ENCODE measurements at places on chromosomes 7 and 10.
A peak's percentile ranks its signal among the peaks of the same experiment; 100 is the strongest.

DNA sequence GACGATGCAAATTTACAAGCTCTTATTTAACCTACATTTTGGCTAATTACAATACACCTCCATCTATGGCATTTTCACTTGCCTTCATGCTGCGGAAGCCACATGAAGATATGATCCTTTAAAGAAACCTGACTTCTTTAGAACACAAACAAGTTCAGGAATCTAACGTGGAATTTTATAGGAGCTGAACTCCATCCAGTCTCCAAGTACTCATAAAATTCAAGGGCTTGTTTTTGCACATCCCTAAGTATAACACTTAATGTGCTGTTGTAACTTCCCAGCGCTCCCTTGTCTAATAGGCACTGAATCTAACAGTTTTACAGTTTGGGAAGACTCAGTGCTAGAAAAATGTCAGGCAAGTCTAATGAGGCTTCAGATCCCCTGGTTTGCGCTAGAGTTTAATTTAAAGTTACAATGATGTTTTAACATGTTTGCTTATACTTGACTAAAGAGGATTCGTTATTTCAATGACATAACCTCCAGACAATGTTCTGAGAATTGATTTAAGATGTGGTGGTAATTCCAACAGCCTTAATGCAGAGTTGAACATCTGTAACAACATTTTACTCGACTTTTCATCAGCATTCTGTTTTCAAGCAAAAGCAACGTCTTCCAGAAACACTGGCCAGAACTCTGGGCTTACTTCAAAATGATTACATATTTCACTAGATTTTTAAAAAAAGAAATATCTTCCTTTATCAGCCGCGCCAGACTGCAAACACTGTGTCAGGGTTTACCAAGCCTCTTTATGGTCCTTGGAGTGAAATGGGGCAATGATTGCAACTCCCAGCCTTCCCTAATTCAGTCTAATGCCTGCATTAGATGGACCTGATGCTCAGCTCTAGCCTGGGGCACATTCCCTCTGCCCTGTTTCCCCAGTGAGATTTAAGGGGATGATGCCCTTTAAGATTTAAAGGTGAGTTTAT lies 664.3 kb downstream of the KCNMA1 start:
- no peak for DNase-seq

DNA sequence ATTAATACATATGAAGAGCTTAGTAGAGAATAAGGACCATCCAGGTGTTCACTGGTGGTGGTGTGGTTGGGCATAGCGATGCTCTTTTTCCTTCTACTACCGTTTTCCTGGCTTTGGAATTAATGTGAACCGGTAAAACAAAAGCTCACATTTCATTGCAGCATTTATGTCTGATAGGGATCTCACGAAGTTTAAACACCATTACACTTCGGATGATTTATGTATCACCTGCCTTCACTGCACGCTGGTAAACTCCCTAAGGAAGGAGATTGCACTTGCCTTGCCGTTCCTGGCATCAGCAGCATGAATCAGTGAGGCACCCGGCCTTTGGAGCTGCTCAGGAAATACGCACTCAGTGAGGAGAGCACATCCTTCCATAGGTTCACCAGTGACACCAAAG lies 47.5 kb downstream of the WIPF3 start:
- DNase-seq: no peak

- DNase-seq: no peak
Observed at GRCh38 chr7:141944811-141945210, 2.0 kb downstream of the CLEC5A start.

DNA sequence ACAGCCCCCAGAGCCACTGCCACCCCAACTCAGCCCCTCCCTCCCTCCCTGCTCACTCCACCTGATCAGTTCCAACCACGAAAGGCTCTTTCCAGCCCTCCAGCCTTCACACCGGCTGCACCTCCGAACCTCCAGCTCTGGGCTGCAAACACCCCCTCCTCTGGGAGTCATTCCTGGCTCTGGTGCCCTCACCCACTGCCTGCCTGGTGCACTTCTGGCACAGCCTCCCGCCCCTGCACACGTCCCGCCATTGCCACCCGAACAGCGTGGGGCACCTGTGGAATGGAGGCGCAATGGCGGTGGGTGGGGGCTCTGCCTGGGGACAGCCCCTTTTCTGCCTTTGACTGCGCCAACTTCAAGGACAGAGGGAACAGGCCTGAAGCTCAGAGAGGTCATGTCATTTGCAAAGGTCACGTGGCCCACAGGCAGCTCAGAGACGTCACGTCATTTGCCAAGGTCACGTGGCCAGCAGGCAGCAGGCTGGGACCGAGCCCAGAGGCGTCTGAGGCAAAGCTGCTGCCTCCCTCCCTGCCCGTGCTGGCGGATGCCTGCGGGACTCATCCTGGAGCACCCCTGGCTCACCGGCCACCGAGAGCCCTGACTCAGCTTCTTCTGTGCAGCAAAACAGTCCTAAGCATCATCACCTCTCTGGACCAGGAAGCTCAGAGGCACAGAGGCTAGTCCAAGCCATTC lies 76.0 kb upstream of the DNAAF5 start:
- DNase-seq: peak; percentile 66

DNA sequence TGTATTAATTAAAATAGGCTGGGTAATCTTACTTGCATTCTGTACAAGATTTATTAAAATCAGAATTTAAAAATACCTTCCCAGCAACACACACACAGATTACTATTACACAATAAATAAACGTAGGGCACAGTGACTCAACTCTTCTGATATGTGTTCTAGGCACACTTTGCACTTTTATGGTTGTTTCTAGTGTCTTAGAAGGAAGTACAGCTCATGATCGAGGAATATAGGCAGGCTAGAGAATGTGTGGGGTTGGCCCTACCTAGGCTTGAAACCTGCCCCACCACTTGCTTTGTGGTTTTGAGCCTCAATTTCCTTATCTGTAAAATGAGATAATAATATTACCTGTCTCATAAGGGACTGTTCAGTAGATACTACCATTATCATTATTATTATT lies 30.5 kb downstream of the ARMC3 start:
- no peak for DNase-seq

GRCh38 chr7:136883046-136883445 lies 14.6 kb downstream of the CHRM2 start:
- DNase-seq: no peak

- DNase-seq: no peak
Observed at GRCh38 chr7:2209961-2210323, 22.8 kb downstream of the MAD1L1 start.

GRCh38 chr7:149845257-149845980 lies 7.2 kb downstream of the ZNF862 start:
- DNase-seq: no peak

DNA sequence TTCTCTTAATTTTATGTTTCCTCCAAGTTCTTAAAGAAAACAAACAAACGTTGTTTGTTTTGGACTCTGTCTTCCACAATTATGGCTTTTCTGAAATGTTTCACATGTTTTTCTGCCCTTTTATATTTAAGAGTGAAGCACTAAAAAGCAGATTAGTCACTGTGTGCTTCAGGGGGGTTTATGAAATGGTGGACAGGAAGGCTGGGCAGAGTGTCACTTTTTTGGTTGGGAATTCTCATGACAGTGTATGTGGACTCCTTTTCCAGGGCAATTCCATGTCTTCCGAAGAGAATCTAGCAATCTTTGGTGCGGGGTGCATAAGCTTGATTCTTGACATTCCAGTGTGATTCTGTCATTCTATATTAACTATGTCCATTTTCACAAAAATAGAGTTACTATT lies 669.4 kb downstream of the PARD3 start:
- DNase-seq: no peak

DNA sequence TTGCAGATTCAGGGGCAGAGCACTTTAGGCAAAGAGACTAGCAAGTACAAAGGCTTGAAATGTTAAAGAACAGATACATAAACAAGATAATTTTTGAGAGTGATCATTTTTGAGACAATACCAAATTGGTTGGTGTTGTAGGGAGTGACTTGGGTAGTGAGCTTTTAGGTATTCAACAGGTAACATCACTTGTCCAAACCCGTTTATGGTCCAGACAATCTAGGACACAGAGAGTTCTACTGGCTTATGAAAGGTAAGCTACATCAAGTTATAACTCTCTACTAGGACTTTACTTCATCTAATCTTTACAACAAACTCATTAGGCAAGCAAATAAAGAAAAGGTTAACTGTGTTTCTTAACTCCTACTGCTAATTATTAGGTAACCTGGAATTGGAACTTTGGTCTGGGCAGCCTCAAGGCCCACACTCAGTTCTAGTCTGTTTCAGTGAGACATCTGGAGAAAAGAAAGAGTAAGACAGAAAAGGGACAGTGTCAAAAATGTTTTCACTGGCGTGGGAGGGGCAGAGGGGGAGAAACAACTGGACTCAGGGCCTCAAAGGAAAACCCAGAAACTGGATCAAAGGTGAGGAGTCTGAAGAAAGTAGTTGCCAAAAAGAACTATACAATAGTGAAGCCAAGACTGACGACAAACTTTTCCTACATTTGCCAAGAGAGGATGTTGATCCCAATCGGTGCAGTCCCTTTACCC lies 39.2 kb downstream of the GNAT3 start:
- DNase-seq: no peak

DNA sequence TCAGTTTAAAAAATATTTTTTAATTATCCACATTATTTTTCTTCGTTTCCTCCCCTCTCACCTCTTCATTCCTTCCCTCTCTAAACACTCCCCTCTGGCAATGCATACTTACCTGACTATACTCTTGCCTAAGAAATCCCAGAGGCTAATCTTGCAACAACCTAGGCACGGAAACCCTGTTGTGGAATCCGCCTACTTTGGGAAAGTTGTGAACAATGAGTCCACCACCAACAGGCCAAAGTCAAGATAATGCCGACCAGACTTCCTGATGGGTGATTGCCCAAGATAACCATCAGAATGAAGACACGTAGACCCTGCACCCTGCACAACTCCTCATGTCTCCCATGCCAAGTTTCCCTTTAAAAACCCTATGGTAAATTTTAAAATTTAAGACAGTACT lies 521.5 kb downstream of the KIF20B start:
- DNase-seq: no peak

- DNase-seq: no peak
Observed at GRCh38 chr7:81956520-81956919, 186.7 kb upstream of the HGF start.

DNA sequence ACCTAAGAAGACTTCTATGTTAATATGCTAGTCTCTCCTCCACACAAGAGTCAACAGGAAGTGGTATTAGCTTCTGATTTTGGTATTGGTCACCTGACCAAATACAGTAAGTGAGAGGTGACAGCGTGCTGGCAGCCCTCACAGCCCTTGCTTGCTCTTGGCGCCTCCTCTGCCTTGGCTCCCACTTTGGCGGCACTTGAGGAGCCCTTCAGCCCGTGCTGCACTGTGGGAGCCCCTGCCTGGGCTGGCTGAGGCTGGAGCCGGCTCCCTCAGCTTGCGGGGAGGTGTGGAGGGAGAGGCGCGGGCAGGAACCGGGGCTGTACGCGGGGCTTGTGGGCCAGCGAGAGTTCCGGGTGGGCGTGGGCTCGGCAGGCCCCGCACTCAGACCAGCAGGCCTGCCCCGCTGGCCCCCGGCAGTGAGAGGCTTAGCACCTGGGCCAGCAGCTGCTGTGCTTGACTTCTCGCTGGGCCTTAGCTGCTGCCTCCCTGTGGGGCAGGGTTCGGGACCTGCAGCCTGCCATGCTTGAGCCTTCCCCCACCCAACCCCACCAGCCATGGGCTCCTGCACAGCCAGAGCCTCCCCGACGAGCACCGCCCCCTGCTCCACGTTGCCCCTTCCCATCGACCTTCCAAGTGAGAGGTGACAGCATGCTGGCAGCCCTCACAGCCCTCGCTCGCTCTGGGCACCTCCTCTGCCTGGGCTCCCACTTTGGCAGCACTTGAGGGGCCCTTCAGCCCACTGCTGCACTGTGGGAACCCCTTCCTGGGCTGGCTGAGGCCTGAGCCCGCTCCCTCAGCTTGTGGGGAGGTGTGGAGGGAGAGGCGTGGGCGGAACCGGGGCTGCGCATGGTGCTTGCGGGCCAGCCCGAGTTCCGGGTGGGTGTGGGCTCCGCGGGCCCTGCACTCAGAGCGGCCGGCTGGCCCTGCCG lies 4.2 kb upstream of the ACSL5 start:
- DNase-seq: no peak

DNA sequence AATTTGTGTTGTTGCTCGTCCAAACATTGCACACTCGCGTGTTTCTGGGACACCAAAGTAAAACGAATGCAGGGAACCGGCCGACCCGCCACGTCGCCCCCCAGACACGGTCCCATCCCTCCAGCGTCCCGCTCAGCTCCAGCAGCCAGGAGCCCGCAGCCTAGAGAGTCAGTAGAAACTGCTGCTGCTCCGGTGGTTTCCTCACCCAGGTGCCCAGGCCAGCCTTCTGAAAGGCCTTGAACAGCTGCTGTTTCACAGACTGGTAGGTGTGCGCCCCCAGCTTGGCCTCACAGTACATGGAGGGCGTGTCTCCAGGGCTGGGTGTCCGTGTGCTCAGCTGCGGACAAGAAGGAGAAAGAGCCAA lies 126.8 kb downstream of the WDR37 start:
- no peak for DNase-seq

- DNase-seq: no peak
Observed at GRCh38 chr7:147071536-147071935, 954.9 kb downstream of the CNTNAP2 start.

Measured in frontal cortex (tissue), 4 donors.